Body of pancreas (tissue), 4 donors: ENCODE measurements at places on chromosomes 7 and 10.

DNA sequence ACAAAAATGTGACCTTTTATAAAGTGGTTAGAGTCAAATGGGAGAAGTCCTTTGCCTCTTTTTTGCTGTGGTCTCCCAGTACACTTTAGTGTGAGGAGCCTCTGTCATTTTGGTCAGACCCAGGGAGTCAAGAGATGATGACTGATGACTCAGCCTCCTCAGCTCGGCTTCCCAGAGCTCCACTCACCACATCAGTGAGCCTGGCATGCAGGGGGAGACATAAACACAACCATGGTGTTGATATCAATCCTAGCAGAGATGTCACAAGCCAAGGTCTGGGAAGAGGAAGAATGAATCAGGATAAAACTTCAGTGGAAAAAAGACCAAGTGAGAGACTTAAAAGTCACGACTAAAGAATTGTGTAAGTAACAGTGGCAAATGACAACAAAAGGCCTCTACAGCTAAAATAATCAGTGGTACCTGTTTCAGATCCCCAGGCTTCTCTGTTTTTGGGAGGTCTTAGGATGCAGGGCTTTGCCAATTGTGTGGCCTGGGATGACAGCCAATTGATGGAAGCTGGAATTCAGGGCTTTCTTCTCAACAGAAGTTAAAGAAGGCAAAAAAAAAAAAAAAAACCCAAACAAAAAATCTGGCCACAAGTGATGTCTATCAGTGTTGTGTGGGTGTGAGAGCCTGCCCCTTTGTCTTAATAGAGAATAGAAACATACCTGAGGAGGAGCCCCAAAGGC lies 50.2 kb downstream of the TFAM start:
- DNase-seq = peak; percentile 51

- no peak for DNase-seq
These were observed 57.2 kb upstream of the INPP5A start for GRCh38 chr10:132480356-132480755.

- no peak for DNase-seq
These were observed 1.5 kb upstream of the NCOA4 start for GRCh38 chr10:46031648-46032532.

GRCh38 chr10:124381011-124381611 lies 37.6 kb downstream of the OAT start:
- DNase-seq = no peak

DNA sequence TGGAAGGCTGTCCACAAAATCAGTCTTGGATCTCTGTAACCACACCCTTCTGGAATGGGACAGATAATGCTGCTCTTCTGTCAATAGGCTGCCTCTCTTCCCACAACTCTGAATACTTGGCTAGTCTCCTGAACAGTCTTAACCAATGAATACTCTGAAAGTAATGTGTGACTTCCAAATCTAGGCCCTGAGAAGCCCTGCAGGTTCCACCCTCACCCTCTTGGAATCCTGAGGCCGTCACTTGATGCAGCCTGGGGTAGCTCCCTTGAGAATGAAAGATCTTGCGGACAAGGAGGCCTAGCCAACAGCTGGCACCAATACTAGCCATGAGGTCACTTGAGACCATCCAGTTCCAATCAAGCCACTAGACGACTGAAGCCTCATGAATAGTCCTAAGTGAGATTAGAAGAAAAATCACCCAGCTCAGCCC lies 109.2 kb downstream of the ARHGAP12 start:
- DNase-seq = peak; percentile 14

- no peak for DNase-seq
These were observed 1.3 kb downstream of the ABI1 start for GRCh38 chr10:26859241-26860101.
